ENCODE measurements at places on chromosomes 11 and 22.

- DNase-seq: no peak
These were observed 18.9 kb upstream of the YPEL1 start for GRCh38 chr22:21754523-21754922.

DNA sequence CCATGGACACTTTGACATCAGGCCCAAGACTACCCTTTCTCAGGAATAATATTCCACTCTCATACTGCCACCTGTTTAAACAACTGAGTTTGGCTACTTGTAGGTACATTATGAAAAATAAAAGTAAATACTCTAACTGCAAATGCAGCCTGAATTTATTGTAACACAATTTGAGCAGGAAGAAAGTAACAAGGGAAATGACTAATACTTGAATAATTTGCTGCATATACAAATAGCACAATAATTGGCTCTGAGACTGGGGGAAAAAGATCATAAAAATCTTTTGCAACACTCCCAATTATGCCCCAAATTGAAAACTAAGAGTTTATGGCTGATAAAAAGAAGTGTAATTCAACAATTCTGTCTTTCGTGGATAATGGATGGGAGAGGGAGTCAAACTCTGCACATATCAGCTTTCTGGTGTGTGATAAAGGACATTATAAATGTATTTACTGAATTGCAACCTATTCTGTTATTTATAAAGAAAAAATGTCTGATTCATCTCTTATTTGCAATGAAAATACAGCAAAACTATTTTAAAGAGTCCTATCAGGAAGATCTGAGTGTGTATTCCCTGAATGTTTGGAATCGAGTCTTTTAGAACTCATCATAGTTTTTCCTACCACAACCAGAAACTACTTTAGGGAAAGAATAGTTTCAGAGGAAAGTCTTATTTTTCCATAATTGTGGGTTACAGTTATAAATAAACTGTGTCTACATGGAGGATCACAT lies 359.0 kb downstream of the JRKL start:
- no peak for DNase-seq

GRCh38 chr22:43288378-43288777 lies 54.8 kb downstream of the SCUBE1 start:
- no peak for DNase-seq

DNA sequence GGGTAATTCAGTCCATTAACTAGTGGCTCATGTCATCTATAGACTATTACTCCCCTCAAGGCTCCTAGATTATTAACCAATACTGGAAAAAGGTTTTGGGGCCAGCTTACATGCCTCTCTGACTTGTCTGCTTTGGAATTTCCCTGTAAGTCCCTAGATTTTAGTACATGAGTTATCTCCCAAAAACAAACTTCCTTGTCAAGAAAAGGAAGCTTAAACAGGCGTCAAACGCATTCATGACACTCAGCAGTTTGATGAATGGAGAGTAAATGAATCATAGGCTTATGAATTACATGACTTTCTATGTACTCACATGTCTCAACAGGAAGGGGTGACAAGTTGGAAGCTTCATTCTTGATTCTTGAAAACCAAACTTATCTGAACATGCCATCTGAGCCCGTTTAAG lies 70.8 kb downstream of the BLID start:
- no peak for DNase-seq

- no peak for DNase-seq
These were observed 42.0 kb upstream of the TUB start for GRCh38 chr11:8038811-8039529.

GRCh38 chr11:56331861-56332491 lies 13.9 kb upstream of the OR8K1 start:
- no peak for DNase-seq

Data from GM06990 (cell line).